Posterior vena cava (tissue), 2 donors: ENCODE measurements at places on chromosomes 2 and 18.
A peak's percentile ranks its signal among the peaks of the same experiment; 100 is the strongest.

DNA sequence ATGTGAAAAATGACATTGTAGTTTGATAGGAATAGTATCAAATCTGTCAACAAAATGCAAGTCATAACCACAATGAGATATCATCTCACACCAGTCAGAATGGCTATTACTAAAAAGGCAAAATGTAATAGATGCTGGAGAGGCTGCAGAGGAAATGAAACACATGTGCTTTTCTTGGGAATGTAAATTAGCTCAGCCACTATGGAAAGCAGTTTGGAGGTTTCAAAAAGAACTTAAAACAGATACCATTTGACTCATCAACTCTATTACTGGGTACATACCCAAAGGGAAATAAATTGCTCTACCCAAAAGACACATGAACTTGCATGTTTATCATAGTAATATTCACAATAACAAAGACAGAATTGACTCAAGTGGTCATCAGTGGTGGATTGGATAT is 572.6 kb downstream of the TRIB2 start:
- DNase-seq: no peak

DNA sequence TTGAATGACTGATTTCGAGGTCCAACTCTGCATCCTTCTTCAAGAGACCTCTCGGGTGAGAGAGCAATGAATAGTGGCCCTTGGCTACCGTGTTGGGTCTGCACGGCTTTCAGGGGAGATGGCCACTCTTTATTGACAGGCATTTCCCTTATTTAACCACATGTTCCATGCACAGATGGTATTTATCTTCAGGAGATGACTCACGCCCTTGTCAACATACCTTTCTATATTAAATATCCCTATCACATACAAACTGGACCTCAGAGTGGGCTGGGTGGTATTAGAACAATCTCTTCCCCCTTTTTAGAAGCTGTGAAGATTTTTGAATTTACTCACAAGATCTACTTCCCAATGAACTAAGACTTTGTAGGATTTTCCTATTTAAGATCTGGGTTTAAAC is 109.6 kb upstream of the CDC42EP3 start:
- DNase-seq: no peak

DNA sequence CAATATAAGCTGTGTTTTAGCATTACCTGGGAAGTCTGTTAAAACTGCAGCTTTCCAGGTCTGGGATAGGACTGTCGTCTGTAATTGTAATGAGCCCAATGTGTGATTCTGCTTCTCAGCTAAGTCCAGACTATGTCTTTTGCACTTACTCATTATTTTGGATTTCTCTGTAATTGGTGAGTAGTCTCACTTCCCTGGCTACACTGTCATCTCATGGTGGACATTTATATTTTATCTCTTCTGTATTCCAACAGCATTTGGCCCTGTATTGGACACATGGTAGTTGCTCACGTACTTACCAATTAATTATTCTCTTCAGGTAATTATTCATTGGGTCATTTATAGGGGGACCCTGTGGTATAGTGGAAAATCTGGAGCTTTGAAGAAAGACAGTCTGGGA is 28.0 kb downstream of the LHCGR start:
- DNase-seq: no peak

DNA sequence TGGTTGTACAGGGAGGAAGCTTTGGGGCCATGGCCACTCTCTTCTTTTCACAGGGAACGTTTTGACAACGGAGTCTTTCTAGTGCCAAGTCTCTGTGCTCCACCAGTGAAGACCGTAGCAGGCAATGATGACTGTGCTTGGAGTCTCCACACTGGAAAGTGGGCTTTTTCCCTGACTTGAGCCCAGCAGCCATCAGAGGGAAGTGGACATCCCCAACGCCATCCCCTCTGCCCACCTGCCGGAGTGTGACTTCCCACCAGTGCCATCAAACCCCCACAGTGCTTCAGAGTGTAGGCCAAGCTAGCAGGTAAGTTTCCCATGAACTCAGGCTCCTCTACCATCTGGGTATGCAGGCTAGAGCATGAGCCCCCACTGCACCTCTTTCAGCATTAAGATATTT is 78.7 kb downstream of the APOB start:
- DNase-seq: no peak

- no peak for DNase-seq
Measured at GRCh38 chr2:229087843-229088516, 183.1 kb downstream of the PID1 start.

GRCh38 chr18:23499291-23499781 is 4.0 kb upstream of the RMC1 start:
- no peak for DNase-seq

DNA sequence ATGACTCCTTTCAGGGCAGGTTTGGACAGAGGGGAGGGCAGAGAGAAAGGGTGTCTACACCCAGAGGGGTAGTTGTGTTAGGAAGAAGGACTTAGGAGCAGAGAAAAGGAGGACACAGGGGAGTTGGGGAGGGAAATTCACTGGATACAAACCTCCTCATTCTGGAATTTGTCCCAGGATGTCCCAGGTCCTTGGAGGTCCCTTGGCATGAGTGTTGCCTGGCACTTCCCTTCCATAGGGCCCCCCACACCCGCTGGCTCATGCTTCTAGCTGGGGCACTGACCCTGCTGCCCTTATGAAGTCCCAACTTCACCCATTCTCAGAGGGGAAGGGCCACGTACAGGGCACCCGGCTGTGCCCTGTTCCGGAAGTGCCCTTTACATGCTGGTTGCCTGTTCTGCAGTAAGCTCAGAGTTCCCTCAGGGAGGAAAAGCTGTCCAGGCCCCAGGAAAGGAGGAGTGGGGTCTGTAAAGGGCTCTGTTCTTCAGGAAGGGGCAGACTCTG is 93.6 kb upstream of the SMAD2 start:
- no peak for DNase-seq

DNA sequence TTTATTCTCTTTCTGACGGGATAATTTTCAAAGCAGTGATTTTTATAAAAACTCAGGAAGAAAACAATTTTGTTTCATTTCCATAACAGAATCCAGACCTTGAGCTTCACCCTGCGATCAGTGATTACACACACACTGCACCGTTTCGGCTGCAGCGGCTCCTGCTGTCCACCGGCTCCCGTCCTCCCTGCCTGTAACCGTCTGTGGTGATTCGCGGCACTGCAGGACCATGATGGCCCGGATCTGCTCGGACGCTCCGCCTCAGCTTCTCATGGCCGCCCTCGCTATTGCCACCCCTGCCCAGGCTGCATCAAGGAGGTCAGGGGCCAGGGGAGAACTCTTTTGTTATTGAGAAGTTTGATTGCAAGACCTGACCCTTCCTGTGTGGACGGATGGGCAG is 246.1 kb downstream of the TWIST2 start:
- DNase-seq: no peak

GRCh38 chr2:240990266-240990529 is 8.2 kb upstream of the SNED1 start:
- DNase-seq: no peak

DNA sequence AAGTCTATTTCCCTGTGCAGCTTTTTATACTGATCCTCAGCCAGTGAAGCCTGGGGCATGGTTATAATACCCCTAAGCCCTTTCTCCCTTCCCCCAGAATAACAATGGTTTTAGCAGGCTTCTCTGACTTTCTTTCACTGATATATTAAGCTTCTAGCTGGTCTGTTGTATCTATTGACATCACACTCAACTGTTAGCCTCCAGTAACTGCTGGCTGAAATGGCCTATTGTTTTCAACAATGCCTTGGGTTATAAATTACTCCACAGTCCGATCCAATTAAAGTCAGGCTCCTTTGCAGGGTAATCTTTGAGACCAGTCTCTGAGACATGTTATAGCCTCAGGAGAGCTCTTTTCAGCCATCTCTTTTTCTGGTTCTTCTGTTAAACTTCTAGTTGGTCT is 2.9 kb upstream of the SLC9A4 start:
- no peak for DNase-seq

GRCh38 chr18:72181241-72181764 is 362.8 kb downstream of the CBLN2 start:
- no peak for DNase-seq

DNA sequence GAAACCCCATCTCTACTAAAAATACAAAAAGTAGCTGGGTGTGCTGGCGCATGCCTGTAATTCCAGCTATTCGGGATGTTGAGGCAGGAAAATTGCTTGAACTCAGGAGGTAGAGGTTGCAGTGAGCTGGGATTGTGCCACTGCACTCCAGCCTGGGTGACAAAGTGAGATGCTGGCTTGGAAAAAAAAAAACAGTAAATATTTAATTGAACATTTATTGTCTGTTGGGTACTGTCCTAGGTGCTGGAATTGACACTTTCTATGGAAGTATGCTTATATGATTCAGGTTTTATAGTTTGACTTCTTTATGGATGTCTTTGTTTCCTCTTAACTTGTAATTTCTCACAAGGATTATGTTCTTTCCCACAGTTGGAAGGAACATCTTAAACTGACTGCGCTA is 633.1 kb upstream of the SETBP1 start:
- no peak for DNase-seq

DNA sequence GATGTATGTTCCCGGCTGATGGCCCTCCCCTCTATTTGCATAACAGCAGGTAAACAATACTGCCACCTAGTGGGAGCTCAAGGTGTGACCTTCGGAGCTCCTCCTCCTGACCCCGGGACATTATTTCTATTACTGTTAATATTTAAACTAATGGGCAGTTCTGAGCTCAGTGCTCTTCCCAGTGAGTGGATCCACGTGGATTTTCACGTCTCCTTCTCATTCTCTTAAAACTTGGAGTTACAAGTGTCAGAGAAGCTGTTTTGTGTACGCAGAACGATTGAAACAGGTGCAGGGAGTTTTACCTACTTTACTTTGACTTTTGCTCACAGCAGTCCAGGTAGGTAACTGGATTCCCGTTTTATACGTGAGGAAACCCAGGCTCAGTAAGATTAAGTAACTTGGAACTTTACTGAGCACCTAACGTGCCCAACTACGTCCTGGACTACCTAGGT is 127.3 kb downstream of the PRKCE start:
- no peak for DNase-seq

DNA sequence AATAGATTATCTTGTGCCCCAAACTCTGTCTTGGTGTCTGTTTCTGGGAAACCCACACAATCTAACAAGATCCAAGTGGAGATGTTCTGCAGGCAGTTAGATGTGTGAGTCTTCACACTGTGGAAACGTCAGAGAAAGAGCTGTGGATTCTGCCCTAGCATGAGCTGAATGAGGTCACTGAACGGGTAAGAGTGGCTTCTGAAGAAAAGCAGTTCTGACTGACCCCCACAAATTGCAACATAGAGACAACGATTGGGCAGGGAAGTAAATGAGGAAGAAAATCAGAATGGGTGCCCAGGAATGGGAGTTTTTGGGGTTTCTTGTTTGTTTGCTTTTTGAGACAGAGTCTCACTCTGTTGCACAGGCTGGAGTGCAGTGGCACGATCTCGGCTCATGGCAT is 12.9 kb upstream of the RPL37A start:
- DNase-seq: no peak

GRCh38 chr18:13259701-13260100 is 41.1 kb downstream of the LDLRAD4 start:
- DNase-seq: peak; percentile 68

DNA sequence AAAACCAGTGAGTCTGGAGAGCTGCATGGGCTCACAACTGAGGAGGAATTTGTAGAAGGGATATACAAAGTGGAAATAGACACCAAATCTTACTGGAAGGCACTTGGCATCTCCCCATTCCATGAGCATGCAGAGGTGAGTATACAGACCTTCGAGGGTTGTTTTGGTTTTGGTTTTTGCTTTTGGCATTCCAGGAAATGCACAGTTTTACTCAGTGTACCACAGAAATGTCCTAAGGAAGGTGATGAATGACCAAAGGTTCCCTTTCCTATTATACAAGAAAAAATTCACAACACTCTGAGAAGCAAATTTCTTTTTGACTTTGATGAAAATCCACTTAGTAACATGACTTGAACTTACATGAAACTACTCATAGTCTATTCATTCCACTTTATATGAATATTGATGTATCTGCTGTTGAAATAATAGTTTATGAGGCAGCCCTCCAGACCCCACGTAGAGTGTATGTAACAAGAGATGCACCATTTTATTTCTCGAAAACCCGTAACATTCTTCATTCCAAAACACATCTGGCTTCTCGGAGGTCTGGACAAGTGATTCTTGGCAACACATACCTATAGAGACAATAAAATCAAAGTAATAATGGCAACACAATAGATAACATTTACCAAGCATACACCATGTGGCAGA is 3.6 kb downstream of the TTR start:
- no peak for DNase-seq

GRCh38 chr2:161090411-161090810 is 69.8 kb upstream of the TANK start:
- no peak for DNase-seq

DNA sequence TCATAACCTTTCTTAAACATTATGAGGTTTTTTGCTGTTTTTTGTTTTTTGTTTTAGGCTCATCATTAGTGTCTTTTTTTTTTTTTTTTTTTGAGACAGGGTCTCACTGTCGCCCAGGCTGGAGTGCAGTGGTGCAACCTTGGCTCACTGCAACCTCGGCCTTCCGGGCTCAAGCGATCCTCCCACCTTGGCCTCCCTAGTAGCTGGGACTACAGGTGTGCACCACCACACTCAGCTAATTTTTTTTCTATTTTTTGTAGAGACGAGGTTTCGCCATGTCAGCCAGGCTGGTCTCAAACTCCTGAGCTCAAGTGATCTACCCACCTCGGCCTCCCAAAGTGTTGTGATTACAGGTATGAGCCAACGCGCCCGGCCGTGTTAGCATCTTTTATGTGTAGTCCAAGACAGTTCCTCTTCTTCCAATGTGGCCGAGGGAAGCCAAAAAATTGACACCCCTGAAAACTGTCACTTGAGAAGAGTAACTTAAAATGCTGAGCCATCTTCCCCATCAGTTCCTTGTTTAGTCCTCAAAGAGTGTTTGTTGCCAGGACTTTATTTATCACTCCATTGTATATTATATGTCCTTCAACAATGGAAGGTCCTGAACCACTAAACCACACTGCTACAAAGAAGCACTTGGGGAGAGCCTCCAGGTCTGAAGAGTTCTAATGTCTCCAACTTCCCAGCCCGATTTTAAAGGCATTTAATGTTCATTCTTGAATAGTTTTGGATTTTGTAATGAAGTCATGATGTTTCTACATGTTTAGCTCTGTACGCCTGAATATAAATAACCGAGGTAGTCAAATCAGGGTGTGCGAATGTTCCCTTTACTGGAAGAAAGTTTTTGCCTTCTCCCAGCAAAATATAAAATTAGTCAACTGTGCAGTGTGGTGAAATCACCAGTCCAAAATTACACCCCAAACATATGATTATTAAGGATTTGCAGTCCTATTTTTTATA is 26.4 kb downstream of the ZNF516 start:
- DNase-seq: no peak

GRCh38 chr2:207352978-207353671 is 176.6 kb upstream of the CREB1 start:
- no peak for DNase-seq

DNA sequence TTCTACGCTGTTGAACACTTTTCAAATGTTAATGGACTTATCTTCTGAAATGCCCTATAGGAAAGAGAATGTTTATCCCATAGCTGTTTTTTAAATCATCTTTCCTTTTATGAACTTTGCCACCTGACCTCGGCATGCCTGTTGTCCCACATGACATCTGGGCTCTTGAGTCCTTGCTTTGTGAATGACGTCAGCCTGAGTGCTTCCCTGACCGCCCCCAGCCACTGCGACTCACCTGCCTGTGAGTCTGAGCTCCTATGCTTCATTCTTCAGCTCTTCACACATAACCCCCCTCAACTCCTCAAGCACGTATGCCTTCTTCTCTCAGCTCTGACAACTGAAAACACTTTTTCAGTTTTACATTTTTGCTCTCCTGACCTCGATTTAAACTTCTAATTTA is 166.8 kb downstream of the DCDC2C start:
- no peak for DNase-seq

GRCh38 chr2:624551-625347 is 52.5 kb downstream of the TMEM18 start:
- DNase-seq: no peak
